ENCODE measurements at places on chromosomes 4 and X.

DNA sequence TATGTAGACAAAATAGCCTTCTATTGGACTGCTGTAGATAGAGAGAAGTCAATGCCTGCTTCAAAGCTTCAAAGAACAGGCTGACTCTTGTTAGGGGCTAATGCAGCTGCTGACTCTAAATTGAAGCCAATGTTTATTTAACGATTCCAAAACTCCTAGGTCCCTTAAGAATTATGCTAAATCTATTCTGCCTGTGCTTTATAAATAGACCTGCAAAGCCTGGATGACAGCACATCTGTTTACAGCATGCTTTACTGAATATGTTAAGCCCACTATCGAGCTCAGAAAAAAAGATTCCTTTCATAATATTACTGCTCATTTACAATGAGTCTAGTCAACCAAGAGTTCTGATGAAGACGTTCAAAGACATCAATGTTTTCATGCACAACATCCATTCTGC, 54.8 kb upstream of the RBMXL3 start:
- no peak for DNase-seq

- no peak for DNase-seq
Observed at GRCh38 chr4:58653251-58653650, 1543.1 kb upstream of the IGFBP7 start.

GRCh38 chr4:13544606-13545393, 492 bp upstream of the NKX3-2 start:
- peak; percentile 95 for DNase-seq

- DNase-seq = no peak
Observed at GRCh38 chrX:40478474-40479065, 102.2 kb upstream of the ATP6AP2 start.

DNA sequence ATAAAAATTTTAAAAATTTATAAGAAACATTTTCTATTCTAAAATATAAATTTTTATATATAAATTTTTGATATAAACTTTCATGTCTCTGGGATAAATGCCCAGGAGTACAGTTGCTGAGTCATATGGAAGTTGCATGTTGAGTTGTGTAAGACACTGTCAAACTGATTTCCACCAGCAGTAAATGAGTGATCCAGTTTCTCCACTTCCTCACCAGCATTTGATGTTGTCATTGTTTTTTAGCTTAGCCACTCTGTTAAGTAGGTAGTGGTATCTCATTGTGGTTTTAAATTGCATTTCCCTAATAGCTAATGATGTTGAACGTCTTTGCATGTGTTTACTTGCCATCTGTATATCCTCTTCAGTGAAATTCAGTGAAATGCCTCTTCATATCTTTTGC, 66.5 kb downstream of the MAMLD1 start:
- no peak for DNase-seq

GRCh38 chr4:147940171-147940570, 208.3 kb downstream of the ARHGAP10 start:
- no peak for DNase-seq

GRCh38 chr4:20672262-20672661, 28.0 kb upstream of the PACRGL start:
- DNase-seq = no peak

DNA sequence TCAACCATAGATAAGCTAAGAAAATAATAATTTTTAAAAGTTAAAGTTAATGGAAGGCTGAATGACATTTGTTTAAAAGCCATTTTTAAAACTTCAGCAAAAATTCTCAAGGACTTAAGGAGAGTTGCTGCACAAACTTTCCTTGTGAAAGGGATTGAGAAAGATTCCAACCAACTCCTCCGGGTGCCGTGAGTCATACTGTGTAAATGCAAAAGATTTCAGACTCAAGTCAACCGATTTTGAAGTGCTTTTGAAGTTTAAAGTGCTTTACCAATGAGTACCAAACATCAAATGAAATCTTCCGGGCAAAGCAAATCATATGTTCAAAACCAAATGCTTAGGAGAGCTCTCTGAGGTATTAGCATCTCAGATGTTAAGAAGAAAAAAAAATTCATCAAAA, 31.4 kb downstream of the VCX2 start:
- no peak for DNase-seq

- no peak for DNase-seq
Observed at GRCh38 chr4:163991298-163991865, 496.9 kb downstream of the TMA16 start.

DNA sequence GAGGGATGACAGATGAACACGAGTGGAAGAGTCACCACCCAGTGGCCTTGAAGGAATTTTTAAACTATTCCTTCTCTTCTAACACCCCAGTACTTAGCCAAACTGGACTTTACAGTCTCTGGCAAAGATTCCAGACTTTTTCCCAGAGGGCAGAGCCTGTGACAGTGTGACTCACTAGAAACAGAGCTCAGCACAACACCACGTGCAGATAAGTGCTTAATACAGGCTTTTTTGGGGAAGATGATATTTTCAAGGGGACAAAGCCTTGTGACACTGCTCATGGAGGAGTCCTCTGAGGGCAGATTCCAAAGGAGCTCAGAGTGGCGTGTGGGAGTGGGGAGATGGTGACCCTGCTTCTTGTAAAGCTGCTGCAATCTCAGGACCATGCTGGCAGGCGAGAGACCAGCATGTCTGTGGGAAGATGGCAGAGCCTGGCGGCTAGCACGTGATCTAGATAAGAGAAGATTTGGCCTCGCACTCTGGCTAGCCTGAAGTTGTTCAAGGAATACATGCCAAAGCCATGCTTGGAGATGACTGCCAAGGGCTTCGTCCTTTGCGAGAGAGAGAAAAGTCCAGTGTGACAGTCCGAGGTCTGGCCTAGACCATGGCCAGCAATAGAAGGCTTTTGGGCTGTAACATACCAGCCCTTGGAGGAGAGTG, 2.4 kb downstream of the RAB33A start:
- DNase-seq = no peak

GRCh38 chr4:5976921-5977320, 41.3 kb downstream of the C4orf50 start:
- DNase-seq = no peak

DNA sequence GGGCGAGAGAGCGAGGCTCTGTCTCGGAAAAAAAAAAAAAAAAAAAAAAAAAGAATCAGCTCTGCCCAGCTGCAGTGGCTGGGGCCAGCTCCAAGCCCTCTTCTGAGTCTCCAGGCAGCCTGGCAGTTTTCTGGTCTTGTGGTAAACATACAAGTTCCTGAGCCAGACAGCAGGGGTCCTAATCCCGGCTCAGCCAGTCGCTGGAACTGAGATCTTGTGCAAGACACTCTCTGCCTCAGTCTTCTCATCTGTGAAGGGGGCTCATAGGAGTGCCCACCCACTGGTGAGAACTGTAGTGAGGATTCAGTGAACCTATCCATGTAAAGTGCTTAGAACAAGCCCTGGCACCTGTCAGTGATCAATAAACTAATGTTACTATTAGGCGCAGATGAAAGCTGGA, 41.8 kb downstream of the C4orf50 start:
- DNase-seq = no peak

GRCh38 chr4:143473334-143474126, 40.0 kb upstream of the SMARCA5 start:
- no peak for DNase-seq

- no peak for DNase-seq
Observed at GRCh38 chr4:74202062-74202586, 44.2 kb downstream of the MTHFD2L start.

- no peak for DNase-seq
Observed at GRCh38 chrX:3450881-3451570, 104.6 kb upstream of the MXRA5 start.

DNA sequence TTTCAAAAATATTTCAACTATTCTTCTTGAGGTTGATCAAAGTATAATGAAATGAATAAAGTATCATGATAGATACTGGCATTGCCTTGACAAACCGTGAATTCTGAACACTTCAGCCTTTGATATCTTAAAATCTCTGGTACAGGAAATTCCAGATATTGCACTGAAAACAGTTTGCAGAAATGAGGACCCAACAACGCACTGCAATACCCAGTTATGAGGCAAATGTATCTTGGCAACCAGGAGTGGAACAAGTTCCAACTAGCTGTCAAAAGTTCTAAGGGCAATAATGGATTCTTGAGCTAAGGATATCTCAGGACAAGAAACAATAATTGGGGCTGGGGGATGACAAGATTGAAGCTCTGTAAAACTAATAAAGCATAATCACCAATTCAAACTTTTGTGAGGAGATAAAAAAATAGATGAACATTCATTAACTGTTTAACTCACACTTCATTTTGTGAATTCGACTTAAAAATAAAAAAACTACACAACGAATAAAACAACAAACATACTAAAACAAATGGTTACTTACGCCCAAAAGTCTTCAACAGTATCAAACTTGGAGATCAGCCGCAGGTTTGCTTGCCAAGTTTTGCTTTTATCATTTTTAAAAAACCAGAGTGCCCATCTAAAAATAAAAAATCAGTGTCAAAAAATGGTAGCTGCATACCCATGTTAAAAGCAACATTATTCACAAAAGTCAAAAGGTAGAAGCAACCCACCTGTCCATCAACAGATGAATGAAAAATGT, 38.1 kb downstream of the EIF4E start:
- DNase-seq = no peak

- no peak for DNase-seq
Observed at GRCh38 chr4:13238936-13239335, 245.2 kb downstream of the RAB28 start.

- peak; percentile 27 for DNase-seq
Observed at GRCh38 chrX:101550362-101550750, at the start of gene ARMCX1. ARMCX1 (plus strand) TSS chrX:101550547; CDS start chrX:101552931, 2,384 bp downstream.

DNA sequence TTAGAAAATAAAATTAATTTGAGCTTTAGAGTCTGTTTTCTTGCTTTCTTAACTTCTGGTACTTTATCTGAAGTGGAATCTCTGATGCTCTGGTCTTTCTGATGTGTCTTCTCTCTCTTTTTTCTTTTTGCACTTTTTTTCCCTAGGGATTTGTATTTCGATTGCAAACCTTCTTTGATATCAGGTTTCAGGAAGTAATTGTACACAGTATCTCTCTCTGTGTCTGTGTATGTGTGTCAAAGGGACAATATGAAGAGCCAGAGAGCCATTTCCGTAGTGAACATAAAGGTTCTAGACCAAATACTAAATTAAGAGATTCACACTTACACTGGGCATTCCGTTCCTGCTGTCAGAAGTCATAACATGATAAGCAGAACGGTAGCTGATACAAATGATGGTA, 325.0 kb downstream of the PCDH7 start:
- no peak for DNase-seq

DNA sequence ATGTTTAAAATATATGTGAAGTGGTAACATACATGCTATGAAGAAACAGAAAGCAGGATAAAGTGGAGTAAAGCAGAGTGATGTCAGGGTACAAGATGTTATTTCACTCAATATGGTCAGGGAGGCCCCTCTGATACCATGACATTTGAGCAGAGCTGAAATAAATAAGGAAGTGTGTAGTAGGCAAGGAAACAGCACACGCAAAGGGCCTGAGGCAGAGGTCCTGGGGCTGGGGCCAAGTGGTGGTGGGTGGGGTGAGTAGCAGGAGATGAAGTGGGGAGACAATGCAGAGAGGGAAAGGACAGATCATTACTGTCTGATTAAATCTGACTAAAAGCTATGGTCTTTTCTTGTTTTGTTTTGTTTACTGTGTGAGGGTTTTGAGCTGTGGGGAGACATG, 61.1 kb downstream of the FAM13A start:
- DNase-seq = no peak
